ENCODE measurements at places on chromosomes 11 and 22. TPM values are rescaled to one million over a fixed set of nuclear protein-coding genes. Genes with fewer than 3 reads are reported as not detected.
A peak's percentile ranks its signal among the peaks of the same experiment; 100 is the strongest.

- DNase-seq: no peak
These were observed 1.3 kb upstream of the RFPL2 start for GRCh38 chr22:32205974-32206773.

GRCh38 chr22:19634226-19634975 is 79.9 kb upstream of the SEPTIN5 start:
- no peak for DNase-seq

GRCh38 chr11:34784318-34784841 is 131.8 kb downstream of the APIP start:
- no peak for DNase-seq

GRCh38 chr11:123185326-123185725 is 9.7 kb downstream of the CLMP start:
- no peak for DNase-seq

DNA sequence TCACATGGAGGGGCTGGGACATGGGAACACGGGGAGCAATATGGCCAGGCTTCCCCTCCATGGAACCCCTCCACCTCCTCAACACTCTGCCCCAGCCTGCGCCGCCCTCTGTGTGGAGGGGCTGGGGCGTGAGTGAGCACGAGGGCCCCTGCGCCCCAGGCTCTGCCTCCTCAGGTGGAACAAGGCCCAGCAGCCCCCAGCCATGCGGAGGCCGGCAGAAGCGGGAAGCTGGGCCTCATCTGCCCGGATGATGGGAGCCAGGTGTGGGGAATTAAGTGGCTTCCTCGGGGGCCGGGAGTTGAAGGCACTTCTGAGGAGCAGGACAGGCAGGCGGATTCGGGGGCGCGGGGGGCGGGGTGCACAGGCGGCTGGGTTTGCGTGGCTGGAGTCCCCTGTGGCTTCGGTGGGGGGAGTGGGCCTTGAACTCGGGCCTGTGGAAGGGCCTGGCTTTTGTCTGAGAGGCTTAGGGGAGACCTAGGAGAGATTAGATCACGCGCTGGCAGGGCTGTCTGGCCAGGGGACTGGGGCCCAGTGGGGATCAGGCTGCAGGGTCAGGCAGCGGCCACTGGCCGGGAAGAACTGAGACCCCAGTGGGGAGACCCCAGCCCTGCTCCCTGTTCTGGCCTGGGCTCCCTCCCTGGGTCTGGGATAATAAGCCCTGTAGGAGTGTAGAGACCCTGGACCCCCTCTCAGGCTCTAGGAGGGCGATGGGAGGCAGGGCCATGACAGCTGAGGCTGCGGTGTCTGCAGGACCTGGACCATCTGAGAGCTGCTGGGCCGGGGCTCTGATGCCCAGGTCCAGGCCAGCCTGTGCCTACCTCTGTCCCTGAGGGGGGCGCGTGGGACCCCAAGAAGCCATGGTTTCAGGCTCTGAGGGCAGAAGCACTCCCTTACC is 13.3 kb downstream of the PRR33 start:
- no peak for DNase-seq

GRCh38 chr11:79809487-79809886 is 368.7 kb upstream of the TENM4 start:
- DNase-seq: no peak

GRCh38 chr22:26489447-26490036 is 5.9 kb downstream of the SRRD start:
- DNase-seq: no peak

- no peak for DNase-seq
These were observed 452 bp downstream of the MACROD1 start for GRCh38 chr11:64165481-64165841.

GRCh38 chr22:23401910-23402274 is 178.2 kb downstream of the IGLL1 start:
- DNase-seq: no peak

DNA sequence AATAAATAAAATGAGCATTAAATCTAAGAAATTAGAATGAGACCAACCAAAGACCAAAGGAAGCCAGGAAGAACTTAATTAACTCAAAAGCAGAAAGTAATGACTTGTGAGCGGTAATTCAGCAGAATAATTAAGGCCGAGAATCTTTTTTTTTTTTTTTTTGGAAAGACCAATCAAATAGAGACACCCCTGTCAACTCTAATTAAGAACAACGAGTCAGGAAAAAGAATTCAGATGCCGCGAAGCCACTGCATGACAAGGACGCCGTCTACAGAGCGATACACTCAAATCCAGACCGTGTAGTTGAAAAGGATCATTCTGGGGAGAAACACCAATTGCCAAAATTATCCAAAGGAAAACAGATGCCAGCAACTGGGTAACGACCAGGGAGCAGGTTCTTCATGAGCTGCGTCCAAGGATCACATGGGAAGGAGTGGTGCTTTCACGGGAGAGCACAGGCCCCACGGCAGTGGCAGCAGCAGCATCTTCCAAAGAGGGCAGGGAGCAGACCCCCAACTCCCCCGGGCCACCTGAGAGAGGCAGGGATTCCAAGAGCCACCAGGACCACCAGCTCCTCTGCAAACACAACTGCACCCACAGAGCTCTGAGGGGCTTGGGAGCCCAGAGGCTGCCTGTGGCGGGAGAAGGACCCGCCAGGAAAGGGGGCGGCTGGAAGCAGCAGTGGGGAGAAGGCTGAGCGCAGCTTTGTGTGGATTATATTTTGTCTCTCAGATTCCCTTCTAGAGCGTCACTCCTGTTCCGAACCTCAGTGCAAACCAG is 469.8 kb downstream of the BRD1 start:
- no peak for DNase-seq

DNA sequence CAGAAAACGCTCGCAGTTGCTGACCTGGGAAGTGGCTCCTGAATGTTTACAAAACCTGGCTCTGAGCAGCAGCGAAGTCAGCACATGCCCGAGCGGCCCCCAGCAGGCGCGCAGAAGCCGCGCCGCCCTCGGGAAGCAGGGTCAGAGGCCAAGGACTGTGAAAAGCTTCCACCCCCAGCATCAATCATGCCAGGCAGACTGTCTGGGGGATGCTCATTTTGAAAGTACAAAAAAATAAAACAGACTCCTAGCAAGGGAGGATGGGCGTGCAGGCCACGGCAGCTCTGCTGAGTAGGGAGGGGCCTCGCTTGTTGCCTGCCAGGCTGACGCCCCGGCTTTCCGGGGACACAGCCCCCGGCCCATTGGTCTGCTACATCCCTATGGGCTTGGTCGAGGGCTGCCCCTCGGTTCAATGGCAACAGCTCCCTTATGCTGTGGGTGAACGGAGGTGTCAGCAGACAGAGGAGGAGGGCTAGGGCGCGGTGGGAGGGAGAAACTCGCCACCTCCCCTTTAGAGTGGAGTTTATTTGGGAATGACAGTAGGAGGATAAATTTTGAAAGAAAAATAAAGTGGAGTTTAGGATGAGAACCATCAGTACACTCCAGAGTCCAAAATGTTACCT is 37.7 kb upstream of the GNB1L start:
- peak; percentile 26 for DNase-seq

- no peak for DNase-seq
These were observed 178.7 kb downstream of the CADM1 start for GRCh38 chr11:115325523-115325922.

DNA sequence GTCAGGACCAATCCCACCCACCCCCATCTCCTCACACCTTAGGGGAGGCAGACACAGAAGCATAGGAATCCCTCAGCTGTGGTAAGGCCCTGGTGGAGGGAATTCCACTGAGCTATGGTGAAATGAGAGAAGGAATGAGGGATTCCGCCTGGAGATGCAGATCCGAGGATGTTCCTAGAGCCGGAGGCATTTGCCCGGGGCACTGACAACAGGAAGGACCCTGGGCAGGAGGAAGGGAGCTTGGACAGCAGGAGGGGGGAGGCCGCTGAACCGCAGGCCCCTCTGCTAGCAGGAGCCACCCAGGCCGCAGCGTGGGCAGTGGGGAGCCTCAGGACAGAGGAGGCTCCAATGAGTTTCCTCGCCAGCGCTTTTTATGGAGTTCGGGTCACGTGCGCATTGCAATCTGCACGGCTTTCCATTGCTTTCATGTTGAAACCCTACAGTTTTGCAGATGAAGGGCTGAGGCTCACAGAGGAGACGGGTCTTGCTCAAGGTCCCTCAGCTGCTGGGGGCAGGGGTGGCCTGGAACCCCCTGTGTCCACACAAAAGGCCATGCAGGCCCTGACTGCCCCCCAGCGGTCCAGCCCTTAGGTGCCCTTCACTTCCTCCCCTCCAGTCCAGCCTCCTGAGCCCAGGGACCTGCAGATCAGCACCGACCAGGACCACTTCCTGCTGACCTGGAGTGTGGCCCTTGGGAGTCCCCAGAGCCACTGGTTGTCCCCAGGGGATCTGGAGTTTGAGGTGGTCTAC is 15.5 kb downstream of the CSF2RB start:
- no peak for DNase-seq

DNA sequence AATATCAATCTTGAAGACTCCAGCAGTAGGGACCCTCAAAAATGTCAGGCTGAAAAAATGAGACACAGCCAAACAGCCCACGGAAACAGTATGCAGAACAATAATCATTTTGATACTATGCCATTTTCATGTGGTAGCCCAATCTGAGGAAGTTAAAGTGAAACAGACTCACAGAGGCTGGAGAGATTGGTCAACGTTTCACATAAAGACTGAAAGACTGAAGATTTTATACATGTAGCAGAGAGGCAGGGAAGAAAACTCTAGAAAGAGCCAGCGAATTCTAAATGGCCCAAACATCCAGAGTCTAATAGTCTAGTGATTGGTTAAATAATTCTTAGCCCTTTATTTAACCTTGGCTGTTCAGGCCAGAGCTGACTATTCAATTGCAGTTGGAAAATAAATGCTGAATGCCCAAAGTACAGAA is 49.4 kb downstream of the MAML2 start:
- DNase-seq: peak; percentile 39

DNA sequence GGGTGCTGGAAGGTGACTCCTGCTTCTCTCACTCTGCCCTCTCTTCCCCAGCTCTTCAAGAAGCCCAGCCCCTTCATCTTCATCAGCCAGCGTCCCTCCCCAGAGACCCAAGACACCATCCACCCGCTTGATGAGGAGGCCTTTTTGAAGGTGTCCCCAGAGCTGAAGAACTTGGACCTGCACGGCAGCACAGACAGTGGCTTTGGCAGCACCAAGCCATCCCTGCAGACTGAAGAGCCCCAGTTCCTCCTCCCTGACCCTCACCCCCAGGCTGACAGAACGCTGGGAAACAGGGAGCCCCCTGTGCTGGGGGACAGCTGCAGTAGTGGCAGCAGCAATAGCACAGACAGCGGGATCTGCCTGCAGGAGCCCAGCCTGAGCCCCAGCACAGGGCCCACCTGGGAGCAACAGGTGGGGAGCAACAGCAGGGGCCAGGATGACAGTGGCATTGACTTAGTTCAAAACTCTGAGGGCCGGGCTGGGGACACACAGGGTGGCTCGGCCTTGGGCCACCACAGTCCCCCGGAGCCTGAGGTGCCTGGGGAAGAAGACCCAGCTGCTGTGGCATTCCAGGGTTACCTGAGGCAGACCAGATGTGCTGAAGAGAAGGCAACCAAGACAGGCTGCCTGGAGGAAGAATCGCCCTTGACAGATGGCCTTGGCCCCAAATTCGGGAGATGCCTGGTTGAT is 12.6 kb downstream of the IL10RA start:
- no peak for DNase-seq

Gene PGM2L1
- total RNA-seq: 41.0 TPM

Gene OVOL1
- 0.22 TPM for total RNA-seq

Gene MS4A5
- not detected for total RNA-seq

Gene MRGPRX4
- not detected for total RNA-seq
